Caco-2 (cell line): ENCODE measurements at places on chromosomes 3 and 15. TPM values are rescaled to one million over a fixed set of nuclear protein-coding genes. Genes with fewer than 3 reads are reported as not detected.

- H3K27ac ChIP-seq: no peak overlapping the region
- H3K4me3 ChIP-seq: no peak overlapping the region
- no peak for DNase-seq
Observed at GRCh38 chr15:47610736-47611135, 106.6 kb upstream of the SEMA6D start.

GRCh38 chr15:25811481-25811906 lies 51.6 kb downstream of the ATP10A start:
- H3K4me1 ChIP-seq: no peaks in the 10 kb centered on the region
- H3K4me3 ChIP-seq: no peak overlapping the region

- H3K4me3 ChIP-seq: no peak overlapping the region
- DNase-seq: peak; percentile 17
- H3K4me1 ChIP-seq: no peaks in the 10 kb centered on the region
- H3K27ac ChIP-seq: no peak overlapping the region
Observed at GRCh38 chr3:42749753-42750231, 23.3 kb downstream of the CCDC13 start.

DNA sequence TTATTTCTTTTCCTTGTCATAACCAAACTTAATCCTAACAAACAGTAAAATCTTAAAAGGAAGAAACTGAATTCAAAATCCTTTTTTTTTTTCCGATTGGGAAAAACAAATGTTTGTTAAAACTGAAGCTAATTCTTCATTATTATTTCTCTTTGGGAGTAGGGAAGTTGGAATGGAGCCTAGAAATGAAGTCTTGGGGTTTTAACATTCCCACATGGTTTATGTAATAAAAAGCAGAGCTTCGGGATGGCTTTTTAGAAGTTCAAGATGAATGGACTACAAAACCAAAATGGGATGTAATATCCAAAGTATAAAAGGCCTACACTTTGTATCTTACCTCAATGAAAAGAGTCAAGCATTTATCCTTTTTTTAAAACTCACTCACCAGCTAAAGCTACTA lies 189.0 kb upstream of the TMC3 start:
- H3K4me1 ChIP-seq: no peaks in the 10 kb centered on the region
- no peak overlapping the region for H3K4me3 ChIP-seq
- H3K36me3 ChIP-seq: no peaks in the 10 kb centered on the region

- no peaks in the 10 kb centered on the region for H3K27me3 ChIP-seq
- H3K27ac ChIP-seq: peak overlapping the region; percentile 99
- peak; percentile 54 for DNase-seq
- H3K4me3 ChIP-seq: peak overlapping the region; percentile 79
- H3K4me1 ChIP-seq: peaks cover 11% of the 10 kb centered on the region
Observed at GRCh38 chr15:23039917-23040281, 530 bp upstream of the TUBGCP5 start.

GRCh38 chr15:60973637-60974415 lies 255.3 kb downstream of the RORA start:
- H3K27me3 ChIP-seq: no peaks in the 10 kb centered on the region
- H3K27ac ChIP-seq: no peak overlapping the region
- DNase-seq: no peak
- no peak overlapping the region for H3K4me3 ChIP-seq

DNA sequence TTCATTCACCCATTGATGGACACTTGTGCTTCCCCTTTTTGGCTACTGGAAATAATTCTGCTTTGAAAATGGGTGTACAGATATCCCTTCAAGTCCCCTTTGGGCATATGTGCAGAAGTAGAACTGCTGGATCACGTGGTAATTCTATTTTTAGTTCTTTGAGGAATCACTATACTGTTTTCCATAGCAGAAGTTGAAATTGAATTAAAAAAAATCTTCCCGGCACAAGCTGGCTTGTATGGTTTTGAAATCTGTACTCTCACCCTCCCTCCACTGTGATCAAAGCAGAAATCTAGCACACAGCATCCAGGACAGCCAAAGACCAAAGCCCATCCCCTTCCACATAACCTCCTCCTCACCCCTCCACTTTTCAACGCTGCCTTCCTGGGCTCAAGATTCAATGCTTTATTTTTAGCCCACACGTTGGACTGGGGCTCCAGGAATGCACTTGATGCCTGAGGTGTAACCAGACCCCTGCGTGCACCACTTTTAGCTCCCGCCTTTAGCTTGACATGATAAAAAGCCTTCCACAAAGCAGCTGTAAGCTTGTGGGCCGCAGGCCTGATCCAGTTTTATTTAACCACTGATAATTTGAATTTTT lies 29.9 kb downstream of the TMEM40 start:
- H3K27me3 ChIP-seq: no peaks in the 10 kb centered on the region
- peaks cover 15% of the 10 kb centered on the region for H3K4me1 ChIP-seq
- H3K36me3 ChIP-seq: no peaks in the 10 kb centered on the region
- no peak overlapping the region for H3K4me3 ChIP-seq

GRCh38 chr15:88388686-88389085 lies 78.5 kb downstream of the MRPL46 start:
- peaks cover 15% of the 10 kb centered on the region for H3K4me1 ChIP-seq
- peak; percentile 79 for DNase-seq
- no peak overlapping the region for H3K4me3 ChIP-seq
- no peaks in the 10 kb centered on the region for H3K27me3 ChIP-seq
- H3K36me3 ChIP-seq: no peaks in the 10 kb centered on the region

DNA sequence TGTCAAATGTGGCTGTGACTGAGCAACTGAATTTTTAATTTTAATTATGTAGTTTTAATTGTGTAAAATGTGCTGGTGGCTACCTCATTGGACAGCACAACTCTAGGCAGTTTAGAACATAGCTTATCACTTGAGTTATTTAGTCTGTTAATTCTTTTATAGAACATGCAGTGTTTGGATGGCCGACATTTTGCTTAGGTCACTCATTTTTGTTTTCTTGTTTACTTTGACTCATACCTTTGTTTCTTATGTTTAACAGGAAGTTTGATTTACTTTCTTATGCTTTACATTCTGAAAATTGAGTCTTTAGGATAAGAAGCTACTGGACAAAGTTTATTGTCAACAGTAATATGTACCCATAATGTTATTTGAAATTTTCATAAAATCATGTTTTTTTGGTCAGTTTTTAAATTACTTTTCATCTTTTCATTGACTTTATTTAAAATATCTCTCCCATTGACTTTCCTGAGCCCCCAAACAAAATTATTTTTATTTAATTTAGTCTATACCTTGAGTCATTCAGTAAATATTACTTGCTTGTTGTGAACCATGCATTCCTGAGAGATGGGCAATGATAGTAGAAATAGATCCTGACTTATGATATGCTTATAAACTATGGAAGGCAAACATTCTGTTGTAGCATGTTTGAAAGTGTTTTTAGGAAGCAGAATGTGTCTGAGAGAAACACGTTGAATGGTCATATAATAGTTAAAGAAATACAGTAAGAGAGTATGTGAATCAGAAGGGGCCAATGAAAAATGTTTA lies 60.6 kb downstream of the TCF12 start:
- no peak for DNase-seq
- no peaks in the 10 kb centered on the region for H3K27me3 ChIP-seq
- no peak overlapping the region for H3K4me3 ChIP-seq
- no peaks in the 10 kb centered on the region for H3K36me3 ChIP-seq
- peaks cover 7% of the 10 kb centered on the region for H3K4me1 ChIP-seq
- no peak overlapping the region for H3K27ac ChIP-seq

DNA sequence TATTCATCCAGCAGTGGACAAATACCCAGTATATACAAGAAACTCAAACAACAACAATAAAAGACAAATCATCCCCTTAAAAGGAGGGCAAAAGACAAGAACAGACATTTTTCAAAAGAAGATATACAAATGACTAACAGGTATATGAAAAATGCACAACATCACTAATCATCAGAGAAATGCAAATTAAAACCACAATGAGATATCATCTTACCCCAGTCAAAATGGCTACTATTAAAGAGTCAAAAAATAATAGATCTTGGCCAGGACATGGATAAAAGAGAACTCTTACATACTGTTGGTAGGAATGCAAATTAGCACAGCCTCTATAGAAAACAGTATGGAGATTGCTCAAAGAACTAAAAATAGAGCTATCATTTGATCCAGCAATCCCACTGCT lies 16.9 kb downstream of the DHX36 start:
- H3K4me3 ChIP-seq: no peak overlapping the region
- no peaks in the 10 kb centered on the region for H3K4me1 ChIP-seq
- no peaks in the 10 kb centered on the region for H3K27me3 ChIP-seq
- no peak for DNase-seq

DNA sequence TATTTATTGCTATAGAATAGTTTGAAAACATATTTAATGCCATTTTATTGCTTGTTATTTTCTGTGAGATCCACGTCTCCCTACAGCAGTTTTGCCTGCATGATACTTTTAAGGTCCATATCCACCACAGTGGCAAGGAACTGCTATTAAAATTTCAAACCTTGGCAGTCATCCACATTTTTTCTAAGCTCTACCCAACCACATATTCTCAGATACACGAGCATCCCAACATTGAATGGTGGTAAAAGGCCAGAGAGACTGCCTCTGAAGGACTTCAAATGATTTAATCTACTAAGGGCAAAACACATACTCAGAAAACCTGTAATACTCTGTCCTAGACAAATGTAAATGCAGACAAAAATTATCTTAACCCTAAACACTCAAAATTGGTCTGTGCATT lies 173.1 kb downstream of the ERC2 start:
- no peak overlapping the region for H3K27ac ChIP-seq
- no peak overlapping the region for H3K4me3 ChIP-seq
- H3K27me3 ChIP-seq: no peaks in the 10 kb centered on the region
- no peak for DNase-seq
- H3K4me1 ChIP-seq: no peaks in the 10 kb centered on the region

GRCh38 chr15:71708741-71709140 lies 101.6 kb upstream of the NR2E3 start:
- no peaks in the 10 kb centered on the region for H3K36me3 ChIP-seq
- no peaks in the 10 kb centered on the region for H3K27me3 ChIP-seq
- no peak overlapping the region for H3K27ac ChIP-seq

DNA sequence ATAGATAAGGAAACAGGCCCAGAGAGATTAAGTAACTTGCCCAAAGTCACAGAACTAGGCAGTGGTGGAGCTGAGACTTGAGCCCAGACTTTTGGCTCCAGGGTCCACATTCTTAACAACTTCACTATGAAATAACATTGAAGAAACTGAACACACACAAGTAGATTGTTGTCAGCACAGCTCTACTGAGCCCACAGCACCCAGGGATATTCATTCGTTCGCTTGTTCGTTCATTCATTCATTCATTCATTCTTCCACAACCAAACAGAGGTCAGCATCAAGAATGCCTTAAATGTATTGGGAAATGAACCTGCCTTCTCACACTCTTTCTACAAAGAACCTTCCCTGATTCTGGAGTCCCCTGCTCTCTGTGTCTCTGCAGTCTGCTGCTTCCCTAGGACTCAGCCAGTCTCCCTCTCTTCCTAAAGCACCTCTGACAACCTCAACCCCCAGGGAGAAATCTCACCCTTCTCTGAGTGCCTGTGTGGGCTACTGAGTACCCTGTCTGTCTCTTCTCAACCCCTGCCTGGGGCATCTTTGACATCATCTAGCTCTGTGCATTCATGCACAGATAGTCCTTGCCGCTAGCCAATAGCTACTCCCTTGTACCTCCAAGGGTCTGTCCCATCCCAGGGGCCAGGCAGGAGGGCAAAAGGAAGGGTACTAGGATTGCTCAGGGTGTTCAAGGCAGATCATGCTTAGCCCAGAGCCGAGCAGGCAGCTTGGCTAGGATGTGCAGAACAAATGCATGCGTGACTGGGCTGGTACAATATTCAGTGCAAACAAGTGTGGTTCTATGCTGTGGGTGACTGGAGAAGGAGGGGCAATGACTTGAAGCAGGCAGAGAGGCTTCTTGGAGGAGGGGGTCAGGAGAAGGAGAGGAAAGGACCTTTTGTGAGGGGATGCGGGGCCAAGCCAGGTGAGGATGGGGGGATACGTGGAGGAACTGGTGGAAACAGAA lies 3.4 kb downstream of the LINGO1 start:
- peaks cover 6% of the 10 kb centered on the region for H3K27me3 ChIP-seq
- peaks cover 6% of the 10 kb centered on the region; the same call in 1 of the 2 replicates for H3K4me1 ChIP-seq
- no peak for DNase-seq
- H3K4me3 ChIP-seq: no peak overlapping the region
- H3K27ac ChIP-seq: no peak overlapping the region

GRCh38 chr3:108223928-108224327 lies 1.7 kb upstream of the IFT57 start:
- H3K4me1 ChIP-seq: peaks cover 5% of the 10 kb centered on the region; the same call in 1 of the 2 replicates
- no peak overlapping the region for H3K27ac ChIP-seq
- no peak overlapping the region for H3K4me3 ChIP-seq
- DNase-seq: no peak

- H3K27me3 ChIP-seq: no peaks in the 10 kb centered on the region
- no peaks in the 10 kb centered on the region for H3K4me1 ChIP-seq
- H3K27ac ChIP-seq: no peak overlapping the region
- no peaks in the 10 kb centered on the region for H3K36me3 ChIP-seq
- peak; percentile 9 for DNase-seq
Observed at GRCh38 chr3:133840055-133840737, 34.6 kb downstream of the SRPRB start.

The ISL2 gene
- total RNA-seq: 11.0 TPM in 2 replicates

The ATP8B4 gene
- 0.57 and 1.3 TPM in 2 replicates for total RNA-seq

The MELTF gene
- total RNA-seq: 29.3 and 30.6 TPM in 2 replicates

The FAIM gene
- 19.4 and 22.5 TPM in 2 replicates for total RNA-seq

The ALAS1 gene
- total RNA-seq: 53.1 and 60.0 TPM in 2 replicates

The TMEM212 gene
- not detected in 2 replicates for total RNA-seq
